ENCODE measurements at places on chromosomes 5 and 9. TPM values are rescaled to one million over a fixed set of nuclear protein-coding genes. Genes with fewer than 3 reads are reported as not detected.

DNA sequence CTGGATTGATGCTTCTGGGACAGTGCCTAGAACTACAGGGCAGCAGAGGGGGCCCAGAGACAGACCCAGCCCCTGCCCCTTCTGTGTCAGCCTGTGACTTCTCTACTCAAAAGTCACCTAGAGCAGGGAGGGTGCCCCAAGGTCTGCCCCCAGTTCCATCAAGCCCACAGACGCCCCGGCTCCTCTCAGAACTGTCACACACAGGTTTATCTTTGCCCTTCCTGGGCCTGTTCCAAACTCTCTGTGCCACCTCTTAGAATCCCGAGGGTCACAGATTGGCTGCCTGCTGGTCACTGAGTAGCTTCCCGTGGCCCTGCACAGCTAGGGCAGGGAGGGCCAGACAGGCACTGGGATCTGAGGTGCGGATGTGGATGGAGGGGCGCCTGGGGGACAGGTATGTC lies 1.7 kb downstream of the RGS14 start:
- H3K4me1 ChIP-seq: peaks cover 48% of the 10 kb centered on the region
- peak overlapping the region; percentile 94 for H3K27ac ChIP-seq
- H3K27me3 ChIP-seq: no peaks in the 10 kb centered on the region
- peak overlapping the region; percentile 86 for H3K4me3 ChIP-seq

Gene GHR
- not detected for total RNA-seq

GRCh38 chr5:173669483-173669882 lies 53.0 kb upstream of the BOD1 start:
- no peaks in the 10 kb centered on the region for H3K4me1 ChIP-seq
- no peak overlapping the region for H3K27ac ChIP-seq
- H3K27me3 ChIP-seq: peaks cover 16% of the 10 kb centered on the region
- DNase-seq: no peak

Gene PCDHB3
- total RNA-seq: not detected

GRCh38 chr5:14816999-14817761 lies 54.4 kb downstream of the ANKH start:
- H3K4me1 ChIP-seq: peaks cover 48% of the 10 kb centered on the region
- no peaks in the 10 kb centered on the region for H3K36me3 ChIP-seq
- H3K27ac ChIP-seq: no peak overlapping the region
- DNase-seq: no peak

DNA sequence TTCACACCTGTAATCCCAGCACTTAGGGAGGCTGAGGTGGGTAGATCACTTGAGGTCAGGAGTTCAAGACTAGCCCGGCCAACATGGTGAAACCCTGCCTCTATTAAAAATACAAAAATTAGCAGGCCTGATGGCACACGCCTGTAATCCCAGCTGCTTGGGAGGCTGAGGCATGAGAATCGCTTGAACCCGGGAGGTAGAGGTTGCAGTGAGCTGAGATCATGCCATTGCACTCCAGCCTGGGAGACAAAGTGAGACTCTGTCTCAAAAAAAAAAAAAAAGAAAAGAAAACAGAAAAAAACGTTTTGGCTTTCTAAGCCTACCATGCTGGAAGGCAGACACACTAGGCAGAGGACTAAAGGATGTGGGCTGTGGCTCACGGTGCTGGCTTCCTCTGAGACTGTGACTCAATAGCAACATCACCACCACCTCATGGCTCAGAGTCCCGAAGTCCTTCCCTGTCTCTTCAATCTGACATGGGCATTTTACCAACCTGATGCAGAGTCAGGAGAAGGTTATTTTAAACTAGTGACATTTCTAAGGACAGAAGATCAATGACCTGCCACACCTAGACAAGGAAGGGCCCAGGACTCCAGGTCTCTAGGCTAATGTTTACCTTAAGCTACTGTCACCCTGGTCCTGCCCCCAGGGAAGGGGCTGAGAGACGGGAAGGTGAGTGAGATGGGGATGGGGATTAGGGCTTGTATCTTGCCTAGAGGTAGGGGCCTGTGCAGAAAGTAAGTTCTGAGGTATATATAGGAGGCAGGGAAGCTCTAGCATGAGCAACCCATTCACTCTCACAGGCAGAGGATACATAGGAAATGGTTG lies 3.7 kb downstream of the ECSCR start:
- no peaks in the 10 kb centered on the region for H3K36me3 ChIP-seq
- peak; percentile 73 for DNase-seq
- peak overlapping the region; percentile 97 for H3K27ac ChIP-seq
- H3K27me3 ChIP-seq: no peaks in the 10 kb centered on the region

DNA sequence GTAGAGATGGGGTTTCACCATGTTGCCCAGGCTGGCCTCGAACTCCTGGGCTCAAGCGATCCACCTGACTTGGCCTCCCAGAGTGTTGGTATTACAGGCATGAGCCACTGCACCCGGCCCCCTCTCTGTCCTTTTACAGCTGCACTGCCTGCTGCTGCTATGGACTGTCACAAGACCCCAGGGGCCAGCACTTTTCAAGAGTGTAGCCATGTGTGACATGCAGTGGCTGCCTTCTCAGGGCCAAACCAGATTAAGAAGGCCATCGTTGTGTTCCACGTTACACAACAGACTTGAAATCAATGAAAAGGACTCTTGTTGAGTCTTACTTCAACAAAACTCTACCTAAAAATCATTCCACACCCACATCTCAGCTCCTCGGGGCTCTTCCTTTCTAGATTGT lies 78.9 kb upstream of the ICE1 start:
- H3K36me3 ChIP-seq: no peaks in the 10 kb centered on the region
- no peaks in the 10 kb centered on the region for H3K27me3 ChIP-seq
- H3K4me1 ChIP-seq: peaks cover 5% of the 10 kb centered on the region
- H3K4me3 ChIP-seq: no peak overlapping the region
- no peak overlapping the region for H3K27ac ChIP-seq

- peaks cover 11% of the 10 kb centered on the region for H3K27me3 ChIP-seq
- no peak overlapping the region for H3K27ac ChIP-seq
- no peak for DNase-seq
- H3K4me3 ChIP-seq: no peak overlapping the region
- peaks cover 15% of the 10 kb centered on the region for H3K4me1 ChIP-seq
Measured at GRCh38 chr5:138489683-138490061, 24.4 kb downstream of the EGR1 start.

Gene NOXA1
- 4.1 TPM for total RNA-seq

DNA sequence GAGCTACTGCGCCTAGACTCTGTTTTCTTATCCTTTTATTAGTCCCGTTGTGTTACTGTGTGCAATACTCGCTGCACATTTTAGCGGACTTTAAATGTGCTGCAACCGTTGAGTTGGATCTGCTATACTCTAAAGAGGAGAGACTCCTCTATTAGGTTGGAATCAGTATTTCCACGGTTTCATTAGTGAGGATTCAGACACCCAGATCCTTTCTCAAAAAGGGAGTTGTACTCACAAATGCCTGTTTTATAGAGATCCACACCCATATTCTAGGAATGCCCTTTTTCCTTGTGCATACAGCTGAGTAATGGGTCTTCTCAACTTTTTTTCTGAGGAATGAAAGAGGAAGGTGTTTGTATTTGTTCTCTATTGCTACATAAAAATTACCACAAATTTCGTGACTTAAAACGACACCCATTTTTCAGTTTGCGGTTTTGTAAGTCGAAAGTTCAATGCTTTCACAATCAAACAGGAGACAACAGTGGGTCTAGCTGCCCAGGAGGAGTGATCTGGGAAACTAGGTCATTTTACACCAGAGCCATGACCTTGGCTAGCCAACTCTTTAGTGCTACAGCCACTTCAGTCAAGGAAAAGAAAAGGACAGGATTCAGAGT lies 52.8 kb upstream of the SLC44A1 start:
- H3K4me1 ChIP-seq: no peaks in the 10 kb centered on the region
- H3K36me3 ChIP-seq: no peaks in the 10 kb centered on the region
- no peak overlapping the region for H3K27ac ChIP-seq
- no peak overlapping the region for H3K4me3 ChIP-seq
- peaks cover 19% of the 10 kb centered on the region for H3K27me3 ChIP-seq

DNA sequence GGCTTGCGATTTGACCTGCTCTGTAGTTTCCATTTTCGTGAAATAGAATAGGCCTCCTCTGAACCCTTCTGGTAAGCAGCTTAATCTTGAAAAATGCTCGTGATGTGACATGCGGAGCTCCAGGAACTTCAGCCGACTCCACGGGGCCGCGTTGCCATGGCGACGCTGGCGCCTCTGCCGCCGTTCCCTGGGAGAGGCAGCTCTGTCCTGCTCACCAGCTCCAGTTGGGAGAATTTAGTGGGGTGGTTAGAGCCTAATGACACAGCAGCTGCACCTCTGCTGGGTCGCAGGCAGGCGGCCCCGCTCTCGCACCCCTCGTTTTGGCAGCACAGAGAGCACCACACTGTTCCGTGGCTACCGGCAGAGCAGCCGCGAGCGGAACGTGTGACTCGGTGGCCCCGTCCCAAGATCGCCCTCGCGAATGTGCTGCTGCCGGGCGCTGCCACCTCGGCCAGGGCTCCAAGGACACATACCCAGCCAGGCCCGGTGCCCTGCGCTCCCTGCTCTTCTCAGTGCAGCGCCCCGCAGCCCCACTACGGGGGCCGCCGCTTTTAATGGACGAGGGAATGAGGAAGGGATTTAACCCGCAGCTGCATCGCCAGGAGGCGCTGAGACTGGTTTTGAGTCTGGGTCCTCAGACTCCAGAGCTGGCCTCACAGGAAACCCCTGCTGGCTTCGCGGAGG lies 131.2 kb upstream of the LMX1B start:
- peaks cover 24% of the 10 kb centered on the region for H3K4me1 ChIP-seq
- H3K27me3 ChIP-seq: no peaks in the 10 kb centered on the region
- no peak overlapping the region for H3K27ac ChIP-seq
- H3K36me3 ChIP-seq: peaks cover 22% of the 10 kb centered on the region
- no peak overlapping the region for H3K4me3 ChIP-seq
- DNase-seq: no peak

Gene NMUR2
- not detected for total RNA-seq

Gene NUTM2G
- total RNA-seq: not detected

DNA sequence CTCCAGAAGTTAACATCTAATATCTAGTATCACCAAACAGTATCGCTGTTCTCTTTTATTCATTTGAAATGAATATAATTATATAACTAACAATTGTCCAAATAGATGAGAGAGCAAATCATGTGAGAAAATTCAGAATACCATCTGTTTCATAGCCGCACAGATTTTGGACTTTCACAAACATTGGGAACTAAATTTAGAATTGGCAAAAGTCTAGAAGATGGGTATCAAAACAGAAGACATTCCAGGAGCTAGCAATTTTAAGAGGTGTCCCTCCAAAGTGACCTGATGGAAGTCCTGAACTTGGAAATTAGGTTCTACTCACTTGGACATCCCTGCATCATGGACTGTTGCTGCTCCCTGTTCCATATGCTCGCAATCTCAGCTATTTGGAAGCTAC lies 57.0 kb upstream of the FSD1L start:
- peaks cover 8% of the 10 kb centered on the region for H3K4me1 ChIP-seq
- H3K27me3 ChIP-seq: peaks cover 6% of the 10 kb centered on the region
- no peak overlapping the region for H3K27ac ChIP-seq
- no peak for DNase-seq

Gene OLFML2A
- total RNA-seq: not detected

GRCh38 chr9:127557466-127557869 lies 54.6 kb upstream of the STXBP1 start:
- peak overlapping the region; percentile 94 for H3K27ac ChIP-seq
- peaks cover 76% of the 10 kb centered on the region for H3K4me1 ChIP-seq
- DNase-seq: no peak

Gene FOXI1
- not detected for total RNA-seq

GRCh38 chr9:134063088-134063570 lies 4.7 kb downstream of the BRD3 start:
- no peaks in the 10 kb centered on the region for H3K27me3 ChIP-seq
- H3K36me3 ChIP-seq: no peaks in the 10 kb centered on the region
- no peak overlapping the region for H3K27ac ChIP-seq
- no peak overlapping the region for H3K4me3 ChIP-seq

DNA sequence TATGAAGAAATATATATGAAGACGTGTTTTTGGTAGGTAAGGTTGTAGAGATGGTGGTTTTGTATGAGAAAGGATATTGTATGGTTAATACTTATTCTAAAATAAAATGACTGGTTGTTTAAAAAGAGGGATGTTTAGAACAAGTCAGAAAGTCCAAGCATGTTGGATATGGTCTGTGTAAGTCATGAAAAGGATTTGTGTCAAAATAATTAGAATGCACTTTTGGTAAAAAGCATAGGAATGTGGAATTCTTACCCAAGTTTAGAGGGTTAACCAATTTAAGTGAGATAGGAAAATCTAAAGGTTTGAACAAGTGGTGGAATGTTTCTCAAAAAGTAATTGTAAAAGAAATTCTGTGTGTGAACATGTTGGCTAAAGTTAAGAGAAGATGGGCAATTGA lies 1556.5 kb upstream of the C9orf72 start:
- no peak overlapping the region for H3K27ac ChIP-seq
- DNase-seq: no peak
- H3K4me3 ChIP-seq: no peak overlapping the region
- no peaks in the 10 kb centered on the region for H3K36me3 ChIP-seq
- H3K27me3 ChIP-seq: no peaks in the 10 kb centered on the region

Gene OR13C3
- total RNA-seq: not detected

GRCh38 chr9:4970970-4971641 lies 14.0 kb upstream of the JAK2 start:
- no peak overlapping the region for H3K27ac ChIP-seq
- no peak overlapping the region for H3K4me3 ChIP-seq
- no peaks in the 10 kb centered on the region for H3K27me3 ChIP-seq
- no peaks in the 10 kb centered on the region for H3K36me3 ChIP-seq

DNA sequence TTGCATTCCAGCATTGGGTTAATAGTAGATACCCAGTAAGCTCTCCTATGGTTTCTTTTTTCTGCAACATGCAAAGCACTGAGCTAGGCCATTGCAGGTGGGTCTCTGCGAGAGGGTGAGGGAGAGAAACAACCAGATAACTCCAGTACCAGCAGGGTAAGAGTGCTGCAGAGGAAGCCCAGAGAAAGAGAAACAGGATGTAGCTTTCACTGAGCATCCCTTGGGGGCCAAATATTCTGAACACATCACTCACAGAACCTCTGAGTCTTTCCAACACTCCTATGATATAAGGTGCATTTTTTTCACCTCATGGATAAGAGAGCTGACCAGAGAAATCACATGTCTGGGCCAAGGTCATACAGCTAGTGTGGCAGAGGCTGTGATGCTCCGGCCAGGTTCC lies 76.7 kb downstream of the TRIM32 start:
- no peak overlapping the region for H3K4me3 ChIP-seq
- no peak for DNase-seq
- no peaks in the 10 kb centered on the region for H3K4me1 ChIP-seq
- H3K27me3 ChIP-seq: peaks cover 10% of the 10 kb centered on the region

DNA sequence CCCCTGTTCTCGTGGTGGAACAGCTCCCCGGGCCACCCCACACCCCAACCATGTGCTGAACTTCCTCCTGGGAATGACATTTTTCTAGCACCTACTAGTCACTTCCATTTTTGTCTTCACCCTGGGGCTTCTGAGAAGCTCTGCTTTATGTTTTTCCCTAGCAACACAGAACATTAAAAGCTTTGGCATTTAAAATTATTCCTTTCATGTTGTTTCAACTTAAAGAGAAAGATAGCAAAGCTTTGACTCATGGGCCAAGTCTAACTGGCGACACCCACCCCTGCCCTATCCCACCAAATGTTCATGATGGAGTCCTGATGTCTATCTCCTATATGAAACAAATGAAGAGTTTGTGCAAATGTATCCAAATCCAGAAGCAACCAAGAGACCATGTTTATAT lies 22.4 kb downstream of the BOD1 start:
- H3K27me3 ChIP-seq: no peaks in the 10 kb centered on the region
- H3K4me3 ChIP-seq: no peak overlapping the region
- H3K27ac ChIP-seq: no peak overlapping the region
- no peak for DNase-seq
- H3K4me1 ChIP-seq: no peaks in the 10 kb centered on the region
- H3K36me3 ChIP-seq: peaks cover 58% of the 10 kb centered on the region

Gene CEL
- 1.6 TPM for total RNA-seq

Gene MAML1
- 48.5 TPM for total RNA-seq

Gene SH3PXD2B
- 0.47 TPM for total RNA-seq

Gene DMGDH
- total RNA-seq: not detected

GRCh38 chr9:90953200-90953599 lies 151.6 kb downstream of the SYK start:
- no peaks in the 10 kb centered on the region for H3K4me1 ChIP-seq
- no peaks in the 10 kb centered on the region for H3K36me3 ChIP-seq
- no peak overlapping the region for H3K4me3 ChIP-seq
- DNase-seq: no peak

Gene OLFM1
- total RNA-seq: not detected
